ENCODE measurements at places on chromosomes 7 and 10.

DNA sequence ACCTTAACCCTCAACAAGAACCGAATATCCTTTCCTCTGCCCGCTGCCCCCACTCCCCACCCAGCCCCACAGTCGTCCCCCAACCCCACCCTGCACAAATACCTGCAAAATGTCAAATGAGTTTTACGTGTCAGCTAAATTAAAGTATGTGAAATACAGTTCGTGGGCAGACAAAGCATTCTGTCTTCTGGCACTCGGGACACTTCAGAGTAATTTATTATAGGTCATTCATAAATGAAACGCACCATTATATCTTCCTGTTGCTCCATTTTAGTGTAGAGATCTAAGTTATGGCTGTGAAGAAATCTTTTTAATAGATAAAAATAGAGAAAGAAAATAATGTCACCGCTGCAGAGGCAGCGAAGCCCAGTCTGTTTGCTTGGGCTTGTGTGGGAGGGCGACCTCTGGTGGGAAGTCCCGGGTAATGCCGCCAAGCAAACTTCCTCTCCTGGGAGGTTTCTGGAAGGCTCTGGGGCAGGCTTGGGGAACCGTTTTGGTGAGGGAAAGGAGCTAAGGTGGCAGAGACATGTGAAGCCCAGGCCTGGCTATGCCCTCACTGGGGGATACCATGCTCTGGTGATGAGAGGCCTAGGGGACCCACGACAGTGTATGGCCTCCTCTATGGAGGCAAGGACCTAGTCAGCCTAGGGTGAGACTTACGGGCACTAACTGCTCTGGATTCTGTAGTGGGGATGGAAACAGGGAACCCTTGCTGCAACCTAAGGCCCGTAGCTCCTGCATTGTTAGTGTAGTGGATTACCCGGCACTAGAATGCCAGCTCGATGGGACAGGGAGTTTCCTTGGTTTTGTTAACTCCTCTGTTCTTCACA lies 604.9 kb downstream of the LRMDA start:
- peak; percentile 70 for DNase-seq

DNA sequence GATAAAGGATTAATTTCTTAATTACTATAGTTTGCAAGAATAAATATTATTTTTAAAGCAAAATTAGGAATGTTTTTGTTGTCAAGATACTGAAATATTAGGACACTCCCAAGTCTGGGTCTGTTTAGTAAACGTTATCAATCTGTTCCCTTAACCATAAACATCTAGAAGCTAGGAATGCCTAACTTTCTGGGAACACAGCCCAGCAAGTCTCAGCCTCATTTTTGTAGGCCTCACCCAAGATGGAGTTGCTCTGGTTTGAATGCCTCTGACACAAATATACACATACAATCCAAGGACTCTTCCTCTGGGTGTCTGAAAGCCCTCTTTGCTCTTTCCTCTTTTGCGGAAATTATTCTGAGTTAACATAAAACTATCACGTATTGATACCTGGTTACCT lies 487.4 kb upstream of the CELF2 start:
- DNase-seq: no peak

DNA sequence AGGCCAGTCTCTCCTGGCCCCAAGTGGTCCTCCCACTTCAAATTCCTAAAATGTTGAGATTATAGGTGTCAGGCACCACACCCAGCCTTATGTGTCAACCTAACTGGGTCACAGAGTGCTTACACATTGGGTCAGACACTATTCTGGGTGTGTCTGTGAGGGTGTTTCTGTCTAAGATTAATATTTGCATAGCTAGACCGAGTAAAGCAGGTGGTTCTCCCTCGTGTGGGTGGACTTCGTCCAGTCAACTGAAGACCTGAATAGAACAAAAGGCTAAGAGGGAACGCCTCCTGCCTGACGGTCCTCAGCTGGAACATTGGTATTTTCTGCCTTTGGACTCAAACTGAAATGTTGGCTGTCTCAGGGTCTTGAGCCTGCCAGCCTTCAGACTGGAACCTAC lies 11.5 kb downstream of the PPIF start:
- no peak for DNase-seq

- no peak for DNase-seq
These were observed 184.7 kb downstream of the CHCHD3 start for GRCh38 chr7:132897093-132897687.

- DNase-seq: no peak
These were observed 33.1 kb downstream of the PIP4K2A start for GRCh38 chr10:22681301-22681700.

- DNase-seq: no peak
These were observed at the start of gene RNF133 for GRCh38 chr7:122699017-122699416. TSS of gene RNF133 (minus strand) at chr7:122699117. CDS start at chr7:122698918, 199 bp downstream.

DNA sequence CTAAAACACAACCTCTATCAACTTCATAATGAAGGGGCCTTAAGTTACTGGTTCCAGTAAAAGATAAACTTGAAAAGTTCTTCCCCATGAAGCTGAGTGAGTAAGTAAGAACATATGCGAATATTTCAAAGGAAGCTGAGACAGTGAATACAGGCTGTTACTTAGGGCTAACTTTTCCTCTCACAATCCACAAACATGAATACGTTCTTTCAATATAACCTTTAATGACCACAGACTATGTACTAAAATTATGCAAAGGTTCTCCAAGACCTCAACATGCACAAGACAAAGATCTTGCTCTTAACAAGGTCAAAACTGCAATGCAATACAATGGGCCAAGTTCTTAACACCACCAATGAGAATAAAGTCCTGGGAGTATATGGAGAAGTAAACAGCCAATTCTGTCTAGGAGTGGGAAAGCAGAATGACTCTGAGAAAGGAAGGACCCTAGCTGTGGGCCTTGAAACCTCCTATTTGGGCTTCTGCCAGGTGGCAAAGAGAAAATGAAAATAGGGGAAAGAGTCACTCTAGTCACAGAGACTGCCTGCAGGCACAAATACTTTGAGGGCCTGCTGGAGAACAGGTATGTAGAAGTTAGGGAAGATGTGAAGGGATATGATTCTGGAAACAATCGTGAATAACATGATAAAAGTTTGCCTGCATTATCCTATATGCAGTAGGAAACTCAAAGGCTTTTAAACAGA lies 43.7 kb downstream of the OSBPL3 start:
- DNase-seq: no peak

GRCh38 chr7:102138676-102139075 lies 148.0 kb upstream of the SH2B2 start:
- no peak for DNase-seq

DNA sequence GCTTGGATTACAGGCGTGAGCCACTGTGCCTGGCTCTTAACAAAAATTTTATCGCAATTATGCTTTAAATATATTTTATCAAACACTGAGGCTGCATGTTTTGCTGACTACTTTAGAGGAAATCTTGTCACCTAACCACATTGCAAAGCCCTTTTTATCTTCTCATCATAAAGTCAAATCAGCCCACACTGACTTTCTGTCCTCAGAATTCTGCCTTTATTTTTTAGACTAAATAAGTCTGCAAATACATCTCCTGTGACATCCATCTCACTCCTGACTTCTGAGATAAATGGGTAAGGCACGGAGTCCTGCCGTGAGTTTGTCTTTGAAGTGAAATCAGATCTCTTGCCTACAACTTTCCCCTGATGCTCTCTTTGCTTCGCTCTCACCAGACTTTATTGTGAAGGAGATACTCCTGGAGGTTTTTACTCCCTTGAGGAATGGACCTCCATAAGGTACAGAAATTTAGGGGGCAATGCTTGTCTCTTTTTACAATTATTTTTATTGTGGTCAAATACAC lies 23.5 kb upstream of the UCMA start:
- DNase-seq: no peak

- DNase-seq: no peak
These were observed 442.6 kb downstream of the GFRA1 start for GRCh38 chr10:115830265-115830970.

DNA sequence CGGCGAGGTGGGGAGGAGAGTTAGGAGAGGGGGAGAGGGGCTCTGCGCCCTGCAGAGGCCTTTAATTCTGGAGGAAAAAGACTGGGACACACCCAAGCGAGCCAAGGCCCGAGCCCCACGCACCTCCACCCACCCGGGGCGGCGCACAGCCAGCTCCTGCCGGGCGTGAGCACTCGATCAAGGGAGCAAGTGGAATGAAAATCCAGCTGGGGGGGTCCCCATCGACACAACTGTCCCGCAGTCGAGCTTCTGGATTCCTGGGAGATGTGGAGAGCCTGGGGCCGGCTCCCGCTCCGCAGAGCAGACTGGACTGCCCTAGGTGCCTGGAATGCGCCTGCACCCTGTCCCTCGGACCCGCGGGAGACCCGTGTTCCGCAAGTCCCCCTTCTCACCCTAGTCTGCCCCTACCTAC lies 7.4 kb upstream of the EN2 start:
- no peak for DNase-seq

GRCh38 chr10:133520193-133520738 lies 6.9 kb upstream of the CYP2E1 start:
- peak; percentile 57 for DNase-seq

DNA sequence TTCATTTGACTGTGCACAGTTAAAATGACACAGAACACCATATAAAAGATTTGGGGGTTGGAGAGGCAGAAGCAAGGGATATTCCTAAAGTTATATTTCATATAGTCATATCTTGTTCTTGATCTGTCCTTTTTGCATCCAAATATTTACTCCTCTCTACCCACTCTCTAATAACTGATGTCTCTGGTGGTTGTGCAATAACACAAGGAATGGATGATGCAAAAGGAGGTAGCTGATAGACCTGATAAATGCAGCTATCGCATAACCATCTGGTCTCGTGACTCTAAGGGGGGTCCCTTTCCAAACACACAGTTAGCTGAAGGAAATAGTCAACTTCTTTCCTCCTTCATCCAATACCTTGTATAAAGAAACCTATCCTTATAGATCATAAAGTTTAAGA lies 123.1 kb downstream of the POLR1F start:
- DNase-seq: no peak

DNA sequence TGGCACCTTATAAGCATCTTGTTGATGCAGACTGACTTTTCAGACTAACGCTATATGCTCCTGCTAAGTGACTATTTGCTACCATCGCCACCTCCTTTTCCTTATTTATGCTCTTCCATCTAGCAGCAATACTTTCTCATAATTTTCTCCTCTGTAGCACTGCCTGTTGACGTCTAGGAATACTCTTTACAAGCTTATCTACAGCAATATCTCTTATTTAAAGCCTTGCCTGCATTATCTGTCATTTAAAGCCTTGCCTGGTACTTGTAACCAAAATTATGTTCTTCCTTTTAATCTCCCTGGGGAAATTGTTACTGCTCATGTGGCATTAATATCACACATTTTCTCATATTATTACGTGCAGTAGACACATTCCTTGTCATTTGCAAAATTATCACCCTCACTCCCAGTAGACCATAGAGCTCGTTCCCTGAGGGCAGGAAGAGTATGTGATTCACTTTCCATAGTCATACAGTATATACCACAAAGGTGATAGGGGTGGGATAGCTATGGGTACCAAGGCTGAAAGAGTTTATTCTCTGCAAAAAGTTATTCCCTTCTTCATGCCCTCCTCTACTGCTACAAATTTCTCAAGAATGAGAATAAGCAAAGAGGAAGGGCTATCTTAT lies 359.7 kb upstream of the PCDH15 start:
- no peak for DNase-seq

GRCh38 chr10:112815269-112816032 lies 134.6 kb upstream of the TCF7L2 start:
- DNase-seq: no peak

DNA sequence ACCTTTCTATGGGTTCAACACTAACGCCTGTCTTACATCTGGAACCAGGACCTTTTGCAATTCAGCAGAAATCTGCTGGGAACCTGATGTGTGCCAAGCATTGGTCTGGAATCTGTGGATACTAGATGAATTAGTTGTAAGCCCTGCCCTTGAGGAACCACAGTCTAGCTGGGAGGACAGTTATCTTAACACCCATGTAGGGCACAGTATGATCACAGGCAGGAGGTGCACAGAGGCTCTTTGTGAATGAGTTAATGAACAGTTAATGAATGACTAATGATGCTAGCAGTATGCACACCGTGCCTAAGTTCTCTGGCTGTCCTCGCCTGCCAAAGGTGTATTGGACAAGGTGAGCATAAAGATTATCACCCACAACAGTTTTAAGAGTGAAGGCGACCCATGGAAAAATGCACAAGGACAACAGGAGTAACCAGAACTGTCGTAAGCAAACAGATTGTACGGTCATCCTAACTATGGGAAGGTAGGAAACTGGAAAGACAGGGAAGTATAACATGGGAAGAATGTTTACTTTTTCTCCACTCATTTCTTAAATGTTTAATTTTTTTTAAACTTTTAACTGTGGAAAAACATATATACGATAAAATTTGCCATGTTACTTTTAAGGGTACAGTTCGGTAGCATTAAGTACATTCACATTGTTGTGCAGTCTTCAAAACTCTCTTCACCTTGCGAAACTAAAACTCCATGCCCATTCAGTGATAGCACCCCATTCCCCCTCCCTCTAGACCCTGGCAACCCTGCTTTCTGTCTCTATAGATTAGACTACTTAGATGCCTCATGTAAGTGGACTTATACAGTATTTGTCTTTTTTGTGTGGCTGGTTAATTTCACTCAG lies 139.9 kb downstream of the CXCL12 start:
- DNase-seq: no peak

- no peak for DNase-seq
These were observed 129.7 kb downstream of the MARCHF5 start for GRCh38 chr10:92420546-92421275.

DNA sequence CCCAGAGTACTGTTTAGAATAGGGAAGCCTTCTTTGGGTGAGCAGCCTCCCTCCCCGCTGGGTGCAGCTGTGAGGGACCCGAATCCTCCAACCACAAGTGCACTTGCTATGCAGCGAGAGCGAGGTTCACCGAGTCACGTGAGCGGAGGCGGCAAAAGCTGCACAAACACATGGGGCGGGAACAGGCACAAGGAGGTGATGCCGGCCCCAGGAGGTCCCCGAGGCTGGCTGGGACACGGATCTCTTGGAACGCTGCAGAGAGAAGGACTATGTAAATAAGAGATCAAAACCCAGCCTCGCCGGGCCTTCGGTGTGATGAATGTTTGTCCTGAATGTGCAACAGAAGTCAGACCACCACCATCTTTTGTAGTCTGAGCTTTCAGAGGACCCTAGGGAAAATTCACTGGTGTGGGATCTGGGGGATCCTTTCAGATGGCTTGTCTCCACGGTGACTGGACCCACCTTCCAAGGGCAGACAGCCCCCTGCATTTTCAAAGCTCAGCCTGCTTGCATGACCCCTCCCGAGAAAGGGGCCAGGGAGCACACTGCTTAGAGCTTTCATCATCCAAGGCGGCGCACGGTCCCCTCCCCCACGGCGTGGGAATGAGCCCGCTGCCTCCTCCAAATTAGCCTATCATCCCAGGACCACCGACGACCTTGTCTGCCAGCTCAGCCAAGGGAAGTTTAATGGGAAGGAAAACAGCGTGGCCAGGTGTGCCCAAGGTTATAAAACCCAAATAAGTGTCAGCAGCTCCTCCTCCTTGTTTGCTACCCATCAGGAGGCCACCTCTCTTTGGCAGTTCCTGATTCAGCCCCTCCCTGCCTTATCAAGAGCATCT lies 327.7 kb downstream of the CXCL12 start:
- DNase-seq: no peak

DNA sequence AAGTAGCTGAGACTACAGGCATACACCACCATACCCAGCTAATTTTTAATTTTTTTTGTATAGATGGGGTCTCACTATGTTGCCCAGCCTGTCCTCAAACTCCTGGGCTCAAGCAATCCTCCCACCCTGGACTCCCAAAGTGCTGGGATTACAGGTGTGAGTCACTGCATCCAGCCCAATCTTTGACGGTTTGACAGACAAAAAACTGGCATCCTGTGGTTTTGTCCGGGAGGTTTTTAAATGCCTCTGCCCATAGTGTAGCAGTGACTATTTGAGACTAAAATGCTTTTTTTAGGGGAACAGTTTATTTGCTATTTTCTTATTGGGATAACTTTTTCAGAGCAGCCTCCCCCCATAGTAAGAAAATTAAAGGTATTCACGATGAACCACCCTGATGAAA lies 523.7 kb upstream of the GALNT17 start:
- DNase-seq: no peak
